Testis (tissue), 5 donors: ENCODE measurements at places on chromosomes 7 and 10.

DNA sequence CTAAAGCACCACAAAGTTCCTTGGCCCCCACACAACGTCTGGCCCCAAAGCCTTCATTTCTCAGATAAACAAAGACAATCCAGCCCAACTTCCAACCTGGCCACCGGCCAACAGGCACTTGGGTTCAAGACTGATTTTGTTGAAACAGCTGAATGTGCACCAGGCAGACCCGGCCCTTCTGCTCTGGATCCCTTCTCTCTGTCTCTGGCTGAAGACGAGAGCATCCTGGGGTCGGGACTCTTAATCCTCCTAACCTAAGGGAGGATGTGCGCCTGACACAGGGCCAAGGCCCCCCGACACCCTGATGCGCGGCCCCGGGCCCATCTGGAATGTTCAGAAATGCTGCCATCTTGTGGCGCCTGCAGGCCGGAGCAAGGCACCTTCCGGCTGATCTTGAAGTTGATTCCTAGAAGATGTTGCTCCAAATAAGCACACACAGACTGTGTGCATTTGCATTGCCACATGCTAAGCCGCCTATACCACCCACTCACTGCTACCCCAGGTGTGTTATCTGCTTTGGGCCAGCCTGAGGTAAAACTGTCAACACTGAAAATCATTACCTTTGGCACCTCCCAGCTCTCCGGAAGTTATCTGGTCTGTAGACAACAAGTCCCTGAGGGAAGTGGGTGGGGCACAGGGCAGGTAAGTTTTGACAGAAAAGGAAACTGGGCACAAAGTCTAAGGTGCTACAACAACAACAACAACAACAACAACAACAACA lies 98.4 kb upstream of the HABP2 start:
- H3K27ac ChIP-seq: no peak overlapping the region
- H3K4me1 ChIP-seq: no peaks in the 10 kb centered on the region
- no peaks in the 10 kb centered on the region for H3K36me3 ChIP-seq
- peak; percentile 74 for DNase-seq

DNA sequence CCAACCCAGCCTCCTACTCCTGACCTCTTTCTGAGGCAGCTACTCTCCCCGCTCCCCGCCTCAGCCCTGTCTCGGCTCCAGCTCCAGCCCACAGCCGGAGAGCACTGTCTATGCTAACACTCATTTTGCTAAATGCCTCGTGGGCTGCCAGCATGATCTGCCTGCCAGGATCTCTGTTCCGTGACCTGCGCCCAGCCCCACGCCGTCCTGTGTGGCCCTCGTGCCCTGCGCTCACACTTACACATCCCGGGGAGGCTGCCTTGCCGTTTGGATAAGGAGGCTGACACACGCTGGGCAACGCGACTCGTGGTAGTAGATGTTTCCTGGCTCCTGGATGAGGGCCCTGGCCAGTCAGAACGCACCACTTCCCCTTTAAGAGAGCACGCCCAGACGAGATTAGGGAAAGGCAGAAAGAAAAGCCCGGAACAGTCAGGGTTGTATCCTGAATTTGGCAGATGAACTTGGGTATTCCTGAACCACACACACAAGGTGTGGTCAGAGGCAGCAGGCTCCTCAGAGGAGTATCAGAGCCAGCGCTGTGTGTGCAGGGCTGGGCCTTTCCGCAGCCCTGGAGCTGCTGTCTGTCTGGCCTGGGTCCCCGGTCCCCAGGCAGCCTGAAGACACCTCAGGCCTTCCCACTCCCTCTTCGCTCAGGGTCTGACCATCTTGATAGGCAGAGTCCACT lies 97.7 kb upstream of the EFCAB10 start:
- H3K4me1 ChIP-seq: peaks cover 14% of the 10 kb centered on the region
- peak overlapping the region; percentile 74 for H3K27ac ChIP-seq
- no peaks in the 10 kb centered on the region for H3K36me3 ChIP-seq
- H3K27me3 ChIP-seq: no peaks in the 10 kb centered on the region
- H3K4me3 ChIP-seq: no peak overlapping the region

GRCh38 chr10:88478256-88478655 lies 104.9 kb downstream of the RNLS start:
- H3K4me3 ChIP-seq: no peak overlapping the region
- H3K27ac ChIP-seq: no peak overlapping the region
- H3K36me3 ChIP-seq: no peaks in the 10 kb centered on the region
- DNase-seq: no peak
- no peaks in the 10 kb centered on the region for H3K27me3 ChIP-seq
- H3K4me1 ChIP-seq: no peaks in the 10 kb centered on the region

GRCh38 chr7:33842150-33842549 lies 63.2 kb upstream of the BMPER start:
- no peak overlapping the region for H3K27ac ChIP-seq
- H3K4me3 ChIP-seq: no peak overlapping the region
- DNase-seq: no peak
- H3K36me3 ChIP-seq: no peaks in the 10 kb centered on the region

GRCh38 chr10:51266496-51266895 lies 192.2 kb downstream of the PRKG1 start:
- no peak overlapping the region for H3K4me3 ChIP-seq
- H3K27me3 ChIP-seq: no peaks in the 10 kb centered on the region
- no peaks in the 10 kb centered on the region for H3K4me1 ChIP-seq
- no peak overlapping the region for H3K27ac ChIP-seq
- no peaks in the 10 kb centered on the region for H3K36me3 ChIP-seq

DNA sequence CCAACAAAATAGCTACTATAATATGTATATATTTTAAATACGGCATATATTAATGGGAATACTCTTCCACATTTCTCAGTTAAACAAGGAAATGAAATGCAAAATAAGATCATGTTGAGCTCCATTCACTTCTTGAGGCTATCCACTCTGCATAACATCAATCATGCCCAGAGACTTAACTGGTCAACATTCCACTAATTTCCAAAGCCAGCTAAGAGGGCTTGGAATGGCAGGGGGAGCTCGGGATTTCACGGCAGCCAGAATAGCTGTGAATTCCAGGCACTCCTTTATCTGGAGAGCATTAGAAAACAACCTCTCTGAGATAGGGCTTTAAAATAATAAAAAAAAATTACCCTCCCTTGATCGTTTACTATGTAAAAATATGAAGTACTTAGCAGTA lies 194.9 kb upstream of the CDCA7L start:
- H3K4me1 ChIP-seq: no peaks in the 10 kb centered on the region
- no peak for DNase-seq
- H3K36me3 ChIP-seq: no peaks in the 10 kb centered on the region
- H3K27me3 ChIP-seq: no peaks in the 10 kb centered on the region
- no peak overlapping the region for H3K4me3 ChIP-seq
- H3K27ac ChIP-seq: no peak overlapping the region

DNA sequence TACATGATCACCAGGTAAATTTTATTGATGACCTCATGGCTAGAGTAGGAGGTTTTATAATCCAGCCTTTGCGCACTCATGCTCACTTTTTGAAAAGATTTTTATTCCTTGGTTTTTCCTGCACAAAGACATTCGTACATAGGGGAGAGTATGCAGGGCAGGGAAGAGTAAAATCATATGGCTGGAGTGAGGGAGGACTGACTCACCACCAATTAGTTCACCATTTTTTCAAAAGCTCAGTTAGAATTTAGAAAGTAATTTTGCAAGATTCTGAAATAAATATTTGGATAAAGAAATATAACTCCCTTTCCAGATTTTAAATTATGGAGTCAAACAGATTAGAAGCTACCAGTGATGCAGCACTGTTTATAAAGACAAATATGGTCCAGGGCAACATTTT lies 111.9 kb downstream of the SEMA3D start:
- no peak overlapping the region for H3K27ac ChIP-seq
- no peak overlapping the region for H3K4me3 ChIP-seq
- no peaks in the 10 kb centered on the region for H3K4me1 ChIP-seq
- no peaks in the 10 kb centered on the region for H3K27me3 ChIP-seq
- DNase-seq: no peak

DNA sequence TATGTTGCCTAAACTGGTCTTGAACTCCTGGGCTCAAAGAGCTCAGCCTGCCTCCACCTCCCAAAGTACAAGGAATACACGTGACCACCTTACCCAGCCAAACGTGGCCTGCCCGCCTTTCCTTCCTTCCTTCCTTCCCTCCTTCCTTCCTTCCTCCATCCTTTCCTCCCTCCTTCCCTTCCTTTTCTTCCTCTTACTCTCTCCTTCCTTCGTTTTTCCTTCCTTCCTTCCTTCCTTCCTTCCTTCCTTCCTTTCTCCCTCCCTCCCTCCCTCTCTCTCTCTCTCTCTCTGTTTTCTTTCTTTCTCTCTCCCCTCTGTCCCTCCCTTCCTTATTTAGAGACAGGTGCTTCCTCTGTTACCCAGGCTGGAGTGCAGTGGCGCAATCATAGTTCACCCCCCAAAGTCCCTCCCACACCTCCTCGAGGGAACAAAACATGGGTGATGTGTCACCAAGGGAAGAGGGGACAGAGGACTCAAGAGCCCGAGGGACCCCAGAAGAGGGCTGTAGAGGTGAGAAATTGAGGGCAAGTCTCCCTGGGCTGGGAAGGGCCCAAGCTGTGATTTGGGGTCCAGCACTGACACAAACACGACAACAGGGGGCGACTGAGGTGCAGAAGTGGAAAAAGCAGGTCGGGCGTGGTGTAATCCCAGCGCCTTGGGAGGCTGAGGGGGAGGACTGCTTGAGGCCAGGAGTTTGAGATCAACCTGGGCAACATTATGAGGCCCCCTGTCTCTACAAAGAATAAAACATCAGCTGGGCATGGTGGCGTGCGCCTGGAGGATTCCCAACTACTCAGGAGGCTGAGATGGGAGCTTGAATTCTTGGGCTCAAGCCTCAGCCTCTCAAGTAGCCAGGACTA lies 28.1 kb downstream of the EPHB4 start:
- H3K4me1 ChIP-seq: peaks cover 35% of the 10 kb centered on the region
- no peaks in the 10 kb centered on the region for H3K36me3 ChIP-seq
- peak; percentile 77 for DNase-seq
- H3K27me3 ChIP-seq: no peaks in the 10 kb centered on the region
- H3K27ac ChIP-seq: no peak overlapping the region
- H3K4me3 ChIP-seq: no peak overlapping the region

DNA sequence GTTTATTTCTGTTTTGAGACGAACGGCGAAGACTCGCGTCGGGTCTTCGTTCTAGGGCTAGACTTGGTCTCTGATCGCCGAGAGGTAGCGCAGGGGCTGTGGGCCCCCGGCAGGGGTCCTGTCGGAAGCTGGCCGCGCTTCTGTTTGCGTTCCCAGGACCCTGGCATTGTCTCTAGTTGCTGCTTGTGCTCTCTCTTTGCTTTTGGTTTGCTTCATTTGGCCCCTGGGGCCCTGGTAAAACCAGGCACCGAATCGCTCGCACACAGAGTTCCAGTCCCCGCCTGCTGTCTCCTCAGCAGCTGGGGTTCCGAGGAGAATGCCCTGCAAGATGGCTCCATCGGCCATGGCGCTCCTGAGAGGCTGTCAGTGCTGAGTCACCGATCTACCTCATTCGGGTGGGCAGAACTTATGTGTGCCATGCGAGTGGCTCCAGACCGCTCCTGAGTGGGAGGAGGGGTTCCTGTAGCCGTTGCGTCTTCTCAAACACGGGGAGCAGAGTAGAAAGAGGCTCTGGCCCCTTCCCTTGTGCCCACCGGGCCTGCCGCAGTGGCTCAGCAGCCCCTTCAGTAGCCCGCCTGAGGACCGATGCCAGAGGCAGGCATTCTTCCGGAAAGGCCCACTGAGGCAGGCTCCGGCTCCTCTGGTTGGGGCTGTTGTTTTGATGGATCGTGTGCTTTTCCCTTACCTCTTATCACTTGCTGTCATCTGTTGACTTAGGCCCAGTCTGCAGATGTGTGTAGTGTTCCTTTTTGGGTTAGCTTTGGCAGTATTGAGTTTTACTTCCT lies 826 bp downstream of the CHPF2 start:
- H3K36me3 ChIP-seq: no peaks in the 10 kb centered on the region
- peak; percentile 70 for DNase-seq
- no peaks in the 10 kb centered on the region for H3K27me3 ChIP-seq
- H3K4me1 ChIP-seq: peaks cover 15% of the 10 kb centered on the region

- no peak overlapping the region for H3K4me3 ChIP-seq
- no peaks in the 10 kb centered on the region for H3K27me3 ChIP-seq
- no peak for DNase-seq
- peaks cover 10% of the 10 kb centered on the region for H3K4me1 ChIP-seq
- no peaks in the 10 kb centered on the region for H3K36me3 ChIP-seq
Observed at GRCh38 chr10:51896849-51897248, 197.5 kb upstream of the CSTF2T start.

GRCh38 chr7:23216021-23216420 lies 30.6 kb upstream of the GPNMB start:
- H3K4me3 ChIP-seq: no peak overlapping the region
- H3K27ac ChIP-seq: no peak overlapping the region
- H3K4me1 ChIP-seq: no peaks in the 10 kb centered on the region

DNA sequence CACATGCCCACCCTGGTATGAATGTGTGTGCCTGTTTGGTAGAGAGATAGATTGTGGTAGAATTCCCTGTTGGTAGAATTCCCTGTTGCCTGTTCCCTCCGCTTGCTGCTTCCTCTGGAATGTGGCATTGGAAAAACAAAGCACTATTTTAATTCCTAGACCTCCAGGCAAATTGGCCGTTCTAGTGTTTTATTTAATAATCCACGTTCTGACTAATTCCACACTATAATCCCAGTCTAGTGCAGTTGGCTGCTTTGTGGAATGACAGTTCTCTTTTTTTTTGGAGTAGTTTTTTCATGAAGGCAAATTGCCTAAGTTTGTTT lies 2.0 kb downstream of the HECW1 start:
- no peak for DNase-seq
- no peaks in the 10 kb centered on the region for H3K36me3 ChIP-seq
- H3K27ac ChIP-seq: no peak overlapping the region
- no peak overlapping the region for H3K4me3 ChIP-seq
- H3K4me1 ChIP-seq: peaks cover 16% of the 10 kb centered on the region

DNA sequence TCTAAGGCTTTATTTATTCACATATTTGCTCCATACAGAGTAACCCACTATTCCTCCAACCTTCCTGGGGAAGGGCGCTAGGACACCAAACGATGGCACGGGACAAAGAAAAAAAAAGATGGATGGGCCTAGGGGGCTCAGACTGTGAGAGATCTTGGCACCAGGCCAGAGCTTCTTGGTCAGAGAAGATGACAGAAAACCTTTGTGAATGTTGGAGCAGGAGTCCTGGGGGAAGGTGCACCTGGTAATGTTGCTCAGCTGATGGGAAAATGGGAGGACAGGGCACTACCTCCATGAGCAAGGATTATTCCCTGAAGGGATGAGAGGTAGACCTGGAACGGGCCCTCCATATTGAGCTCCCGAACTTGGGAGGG lies 1.4 kb upstream of the SH3PXD2A start:
- H3K27me3 ChIP-seq: no peaks in the 10 kb centered on the region
- H3K4me1 ChIP-seq: peaks cover 26% of the 10 kb centered on the region
- no peak for DNase-seq
- H3K4me3 ChIP-seq: no peak overlapping the region
- no peaks in the 10 kb centered on the region for H3K36me3 ChIP-seq

DNA sequence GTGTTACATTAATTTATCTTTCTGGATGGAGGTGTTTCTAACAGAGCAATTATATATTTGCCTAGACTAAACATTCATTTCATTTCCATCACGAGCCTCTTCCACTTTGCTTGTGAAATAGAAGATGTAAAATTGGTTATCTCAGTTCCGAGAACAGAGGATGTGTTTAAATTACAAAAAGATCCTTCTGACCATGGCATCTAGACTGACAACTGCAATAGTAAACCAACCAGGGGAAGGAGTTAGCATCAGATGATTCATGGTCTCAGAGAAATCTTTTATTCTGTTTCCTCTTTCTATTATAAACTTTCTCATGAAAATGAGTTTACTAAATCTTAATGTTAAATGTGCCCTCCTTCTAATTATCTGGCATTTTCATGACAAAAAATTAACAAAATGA lies 149.8 kb upstream of the WDR11 start:
- H3K4me3 ChIP-seq: no peak overlapping the region
- no peak overlapping the region for H3K27ac ChIP-seq
- no peaks in the 10 kb centered on the region for H3K36me3 ChIP-seq
- H3K4me1 ChIP-seq: no peaks in the 10 kb centered on the region
- H3K27me3 ChIP-seq: no peaks in the 10 kb centered on the region
